ENCODE measurements at places on chromosomes 7 and 10. TPM values are rescaled to one million over a fixed set of nuclear protein-coding genes. Genes with fewer than 3 reads are reported as not detected.

Gene SORCS1
- total RNA-seq = 3.6 TPM

Gene RFC2
- 36.5 TPM for total RNA-seq

DNA sequence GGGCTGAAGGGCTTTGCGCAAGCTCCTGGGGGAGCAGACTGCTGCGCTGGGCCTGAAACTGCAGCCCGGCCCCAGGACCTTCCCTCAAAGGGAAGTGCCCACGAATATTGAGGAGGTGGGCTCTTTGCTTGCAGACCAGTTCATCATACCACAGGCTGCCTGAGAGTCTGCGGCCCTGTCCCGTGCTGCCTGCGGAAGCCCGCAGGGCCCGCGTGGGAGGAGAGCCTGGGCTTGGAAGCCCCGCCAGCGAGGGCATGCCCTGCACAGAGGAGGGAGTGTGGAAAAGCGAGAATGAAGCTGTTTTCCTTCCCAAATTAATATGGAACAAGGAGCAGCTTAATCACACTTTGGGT, 83.6 kb upstream of the MKI67 start:
- no peak for DNase-seq

GRCh38 chr10:36220151-36220550, 578.1 kb upstream of the FZD8 start:
- no peak for DNase-seq

DNA sequence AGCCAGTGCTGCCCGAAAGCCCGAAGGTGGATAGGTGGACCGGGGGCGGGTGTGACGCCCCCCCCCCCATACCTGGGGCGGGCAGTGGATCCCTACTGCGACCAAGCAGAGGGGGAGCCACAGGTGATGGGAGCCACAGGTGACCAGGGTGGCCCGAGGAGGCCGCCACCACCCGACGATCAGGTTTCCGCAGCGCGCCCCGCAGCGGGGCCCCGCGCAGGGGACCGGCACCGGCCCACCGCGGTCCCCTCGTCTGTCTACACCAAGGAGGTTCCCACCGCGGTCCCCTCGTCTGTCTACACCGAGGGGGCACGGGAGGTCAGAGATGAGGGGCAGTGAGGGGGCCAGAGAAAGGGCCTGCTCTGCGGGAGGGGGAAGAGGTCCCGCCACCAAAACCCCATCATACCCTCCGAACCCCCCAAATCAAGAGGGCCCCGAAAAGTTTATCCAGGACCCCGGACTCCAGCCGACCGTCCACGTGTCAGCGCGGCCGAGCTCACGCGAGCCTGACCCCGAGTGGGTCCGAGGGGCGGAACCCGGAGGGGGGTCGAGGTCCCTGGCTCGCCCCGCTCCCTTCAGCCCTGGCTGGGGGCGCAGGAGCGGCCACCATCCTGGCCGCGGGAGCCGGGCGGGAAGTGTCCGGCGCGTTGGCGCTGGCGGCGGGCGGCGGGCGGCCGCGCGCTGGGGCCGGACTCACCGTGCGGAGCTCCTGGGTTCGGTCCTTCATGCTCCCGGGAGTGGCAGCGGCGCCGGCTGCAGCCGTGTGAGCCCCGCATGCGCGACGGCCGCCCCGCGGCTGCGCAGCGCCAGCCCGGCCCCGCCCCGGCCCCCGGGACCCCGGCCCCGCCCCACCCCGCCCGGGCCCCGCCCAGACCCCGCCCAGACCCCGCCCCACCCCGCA, at the start of gene STX1A:
STX1A (minus strand) TSS at position 765 of the 901 bp plus-strand sequence; CDS start at position 727, 38 bp downstream.
- no peak for DNase-seq

DNA sequence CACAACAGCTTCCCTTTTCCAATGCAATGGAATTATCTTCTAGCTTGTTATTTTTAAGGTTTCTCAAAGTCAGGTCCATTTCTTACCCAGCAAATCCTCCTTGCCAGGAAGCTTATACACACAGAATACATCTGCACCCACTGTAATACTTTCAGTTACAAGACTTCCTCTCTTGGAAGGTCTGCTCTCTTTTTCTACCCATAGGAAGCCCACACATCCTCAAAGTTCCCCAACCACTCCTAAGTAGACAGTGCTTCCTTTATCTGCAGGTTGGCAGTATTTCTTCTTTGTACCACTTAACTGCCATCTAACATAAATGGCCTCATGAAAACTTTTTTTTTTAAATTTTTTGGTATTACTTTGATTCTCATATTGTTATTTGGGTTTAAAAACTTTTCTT, 155.6 kb downstream of the TAX1BP1 start:
- no peak for DNase-seq
